Ascending aorta (tissue), 2 donors: ENCODE measurements at places on chromosomes 1 and 21. TPM values are rescaled to one million over a fixed set of nuclear protein-coding genes. Genes with fewer than 3 reads are reported as not detected.

DNA sequence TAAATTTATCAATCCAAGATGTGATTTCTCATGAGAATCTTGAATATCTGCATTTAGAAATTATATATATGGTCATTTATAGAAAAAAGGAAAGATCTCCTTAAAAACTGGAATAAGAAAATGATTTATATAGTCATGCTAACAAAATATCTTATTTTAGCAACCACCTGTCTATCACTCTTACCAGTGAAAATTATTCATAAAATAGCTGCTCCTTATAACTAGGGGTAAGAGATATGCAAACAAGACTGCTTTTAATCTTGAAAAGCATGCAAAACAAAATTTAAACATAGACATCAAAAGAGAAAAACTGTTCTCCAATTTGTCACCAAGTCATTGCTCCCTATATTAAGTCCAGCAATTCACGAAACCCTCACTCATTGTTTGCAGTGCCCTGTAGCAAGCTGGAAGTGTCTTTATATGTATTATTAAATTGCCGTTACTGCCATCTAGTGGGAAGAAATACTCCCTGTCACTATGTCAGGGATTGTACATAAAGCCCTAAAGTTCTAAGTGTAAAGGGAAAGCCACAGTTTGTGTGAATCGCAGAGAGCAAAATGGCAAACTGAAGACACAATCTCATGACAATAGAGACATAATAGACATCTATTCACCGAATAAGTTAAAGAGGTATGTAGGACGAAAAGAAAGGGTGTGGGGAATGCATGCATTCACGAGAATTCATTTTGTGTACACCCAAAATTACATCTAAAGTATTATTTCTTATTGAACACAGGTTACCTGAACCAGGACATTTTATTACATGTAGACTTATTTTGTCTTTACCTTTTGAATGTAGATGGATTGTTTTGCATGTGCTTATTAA is 600.5 kb downstream of the USP25 start:
- no peaks in the 10 kb centered on the region for H3K36me3 ChIP-seq
- no peaks in the 10 kb centered on the region for H3K4me1 ChIP-seq

GRCh38 chr1:15847893-15848142 is 311 bp downstream of the SPEN start:
- no peaks in the 10 kb centered on the region for H3K27me3 ChIP-seq
- peak overlapping the region; percentile 100 for H3K4me3 ChIP-seq
- DNase-seq, result no peak
- no peaks in the 10 kb centered on the region for H3K36me3 ChIP-seq

Gene AADACL3
- total RNA-seq, result not detected

- no peaks in the 10 kb centered on the region for H3K36me3 ChIP-seq
- H3K27me3 ChIP-seq, result no peaks in the 10 kb centered on the region
- DNase-seq, result no peak
- no peak overlapping the region for H3K27ac ChIP-seq
Observed at GRCh38 chr1:1536019-1536937, 4.1 kb downstream of the TMEM240 start.

- no peak for DNase-seq
- H3K36me3 ChIP-seq, result no peaks in the 10 kb centered on the region
- H3K27ac ChIP-seq, result no peak overlapping the region
- no peaks in the 10 kb centered on the region for H3K4me1 ChIP-seq
- H3K27me3 ChIP-seq, result no peaks in the 10 kb centered on the region
Observed at GRCh38 chr1:53698384-53698980, 40.5 kb downstream of the GLIS1 start.

Gene ZNF683
- not detected for total RNA-seq
